ENCODE measurements at places on chromosomes 11 and 22.

DNA sequence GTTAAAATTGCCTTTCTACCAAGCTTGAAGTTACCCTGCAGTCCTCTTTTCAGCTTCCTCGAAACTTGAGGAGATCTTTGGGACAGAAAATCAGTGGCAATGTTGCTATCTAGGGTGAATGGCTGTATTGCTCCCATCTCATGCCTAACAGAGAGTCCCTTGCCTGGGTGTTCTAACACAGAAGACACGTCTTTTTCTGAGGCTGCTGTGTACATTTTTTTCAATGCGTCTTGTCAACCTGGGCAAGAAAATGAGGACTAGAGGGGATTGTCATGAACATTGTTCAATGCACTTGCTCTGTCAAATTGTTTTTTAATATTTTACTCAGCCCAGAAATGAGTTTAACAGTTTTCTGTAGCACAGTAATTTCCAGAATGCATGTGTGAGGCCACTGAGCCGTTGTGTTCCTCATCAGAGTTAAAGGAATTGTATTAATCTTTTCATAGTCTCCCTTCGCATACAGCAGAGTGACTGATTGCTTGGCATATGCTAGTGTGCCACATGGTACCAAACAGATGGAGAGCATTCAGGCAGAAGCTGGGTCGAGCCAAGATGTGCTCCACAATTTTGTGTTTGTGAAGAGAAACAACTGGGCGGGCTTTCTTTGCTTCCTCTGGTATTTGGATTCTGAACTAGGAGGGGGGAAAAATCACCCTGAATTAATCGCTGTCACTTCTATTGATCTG, 86.0 kb downstream of the CASP12 start:
- no peak for DNase-seq

- no peak for DNase-seq
These were observed 144.1 kb downstream of the ARHGAP42 start for GRCh38 chr11:100830978-100831732.

- DNase-seq = no peak
These were observed 30.3 kb downstream of the PDE3B start for GRCh38 chr11:14673824-14674405.

GRCh38 chr11:122344215-122344614, 228.2 kb upstream of the BLID start:
- DNase-seq = no peak

GRCh38 chr11:101241160-101241795, 111.7 kb upstream of the PGR start:
- DNase-seq = no peak

All from urinary bladder (tissue), 4 donors.